NCI-H1417 (cell line): ENCODE measurements at places on chromosomes 2 and 18.

DNA sequence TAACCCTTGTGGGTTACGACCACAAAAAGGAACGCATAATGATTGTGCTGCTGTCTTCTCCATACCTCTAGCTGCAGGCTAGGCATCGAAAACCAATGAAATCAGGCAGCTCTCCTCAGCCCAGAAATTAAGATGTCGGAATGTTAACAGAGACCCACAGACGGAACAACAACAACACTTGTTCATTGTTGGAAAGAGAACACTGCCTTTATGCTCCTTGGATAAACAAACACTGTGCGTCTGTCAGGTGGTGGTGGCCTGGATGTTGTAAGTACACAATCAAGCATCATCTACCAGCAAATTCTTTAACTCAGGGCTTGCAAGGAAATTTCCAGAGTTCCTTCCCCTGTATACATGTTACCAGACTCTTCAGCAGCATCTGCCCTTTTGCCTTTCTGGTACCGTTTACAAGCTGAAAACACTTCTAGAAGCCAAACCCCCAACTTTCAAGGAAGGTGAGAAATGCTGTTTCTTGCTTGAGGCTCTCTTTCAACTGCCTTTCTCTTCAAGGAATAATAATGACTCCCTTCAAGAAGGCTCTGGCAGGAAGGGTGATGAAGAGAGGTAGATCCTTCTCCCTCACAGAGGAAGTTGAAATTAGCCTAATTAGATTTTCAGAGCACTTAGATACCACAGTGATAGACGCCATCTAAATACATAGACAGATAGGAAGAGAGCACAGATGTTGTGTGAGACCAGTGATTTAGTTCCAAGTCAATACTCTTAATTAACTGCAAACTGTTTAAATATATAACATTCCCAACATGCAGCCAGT, 332.7 kb downstream of the ZNF521 start:
- DNase-seq, result no peak

- no peak for DNase-seq
These were observed 9.9 kb upstream of the MAP3K2 start for GRCh38 chr2:127397568-127398238.

DNA sequence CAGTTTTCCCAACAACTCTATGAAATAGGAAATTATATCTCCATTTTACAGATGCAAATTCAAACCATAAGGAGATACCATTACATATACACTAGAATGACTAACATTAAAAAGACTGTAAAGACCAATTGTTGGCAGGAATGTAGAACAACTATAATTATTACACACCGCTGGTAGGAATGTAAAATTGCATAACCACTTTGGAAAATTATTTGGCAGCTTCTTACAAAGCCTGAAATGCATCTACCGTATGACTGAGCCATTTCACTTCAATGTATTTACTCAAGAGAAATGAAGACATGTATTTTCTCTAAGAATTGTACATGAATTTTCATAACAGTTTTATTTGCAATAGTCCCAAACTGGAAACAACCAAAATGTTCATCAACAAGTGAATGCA, 189.1 kb upstream of the BCL2L11 start:
- no peak for DNase-seq

GRCh38 chr2:199940373-199940772, 14.9 kb downstream of the TYW5 start:
- no peak for DNase-seq

DNA sequence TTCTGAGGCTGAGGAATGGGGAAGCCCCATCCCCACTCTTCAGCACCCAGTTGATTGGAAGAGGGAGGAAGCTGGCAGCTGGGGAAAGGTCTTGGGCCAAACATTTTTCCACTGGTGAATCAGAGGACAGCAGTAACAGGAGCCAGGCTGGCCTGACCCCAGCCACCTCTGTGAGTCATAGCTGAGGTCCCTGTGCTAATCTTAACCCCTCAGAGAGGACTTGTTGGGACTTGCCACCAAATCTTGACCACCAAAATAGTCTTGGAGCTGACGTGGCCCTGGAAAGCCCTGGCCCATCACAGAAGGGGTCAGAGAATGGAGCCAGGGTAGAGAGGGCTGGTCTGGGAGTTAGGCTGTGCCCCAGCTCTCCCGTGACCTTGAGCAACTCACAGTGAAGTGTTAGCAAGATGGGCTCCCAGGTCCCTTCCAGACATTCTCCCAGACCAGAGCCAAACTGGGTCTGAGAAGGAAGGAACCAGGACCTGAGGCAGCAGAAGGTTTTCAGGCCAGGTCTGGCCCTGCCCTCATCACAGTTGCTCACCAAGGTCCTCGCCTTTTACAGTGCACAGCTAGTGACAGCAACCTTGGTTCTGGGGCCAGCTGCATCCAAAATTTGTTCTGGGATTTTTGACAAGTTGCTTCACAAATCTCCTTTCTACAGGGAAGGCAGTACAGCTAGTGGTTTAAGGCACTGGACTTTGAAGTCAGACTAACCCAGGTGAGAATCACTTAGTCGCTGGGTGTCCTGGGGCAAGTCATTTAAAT, 266.6 kb downstream of the CYP26B1 start:
- DNase-seq, result no peak

GRCh38 chr2:173107629-173108022, 32.0 kb downstream of the MAP3K20 start:
- DNase-seq, result no peak

GRCh38 chr2:35454966-35455638, 900.5 kb upstream of the CRIM1 start:
- no peak for DNase-seq

DNA sequence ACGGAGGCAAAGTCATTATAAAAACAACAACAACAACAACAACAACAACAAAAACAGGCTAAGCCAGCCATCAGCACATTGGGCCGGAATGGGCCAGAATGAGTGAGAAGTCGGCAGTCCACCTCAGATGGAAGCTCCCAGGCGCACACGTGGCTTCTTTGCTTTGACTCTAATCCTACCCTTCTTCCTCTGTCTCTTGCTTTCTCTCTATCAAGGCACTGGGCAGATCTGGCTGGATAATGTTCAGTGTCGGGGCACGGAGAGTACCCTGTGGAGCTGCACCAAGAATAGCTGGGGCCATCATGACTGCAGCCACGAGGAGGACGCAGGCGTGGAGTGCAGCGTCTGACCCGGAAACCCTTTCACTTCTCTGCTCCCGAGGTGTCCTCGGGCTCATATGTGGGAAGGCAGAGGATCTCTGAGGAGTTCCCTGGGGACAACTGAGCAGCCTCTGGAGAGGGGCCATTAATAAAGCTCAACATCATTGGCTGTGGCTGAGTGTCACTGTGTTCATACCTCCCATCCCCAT, 52.2 kb downstream of the MARCO start:
- no peak for DNase-seq

GRCh38 chr18:45322343-45322742, 292.9 kb upstream of the SLC14A2 start:
- DNase-seq, result no peak

DNA sequence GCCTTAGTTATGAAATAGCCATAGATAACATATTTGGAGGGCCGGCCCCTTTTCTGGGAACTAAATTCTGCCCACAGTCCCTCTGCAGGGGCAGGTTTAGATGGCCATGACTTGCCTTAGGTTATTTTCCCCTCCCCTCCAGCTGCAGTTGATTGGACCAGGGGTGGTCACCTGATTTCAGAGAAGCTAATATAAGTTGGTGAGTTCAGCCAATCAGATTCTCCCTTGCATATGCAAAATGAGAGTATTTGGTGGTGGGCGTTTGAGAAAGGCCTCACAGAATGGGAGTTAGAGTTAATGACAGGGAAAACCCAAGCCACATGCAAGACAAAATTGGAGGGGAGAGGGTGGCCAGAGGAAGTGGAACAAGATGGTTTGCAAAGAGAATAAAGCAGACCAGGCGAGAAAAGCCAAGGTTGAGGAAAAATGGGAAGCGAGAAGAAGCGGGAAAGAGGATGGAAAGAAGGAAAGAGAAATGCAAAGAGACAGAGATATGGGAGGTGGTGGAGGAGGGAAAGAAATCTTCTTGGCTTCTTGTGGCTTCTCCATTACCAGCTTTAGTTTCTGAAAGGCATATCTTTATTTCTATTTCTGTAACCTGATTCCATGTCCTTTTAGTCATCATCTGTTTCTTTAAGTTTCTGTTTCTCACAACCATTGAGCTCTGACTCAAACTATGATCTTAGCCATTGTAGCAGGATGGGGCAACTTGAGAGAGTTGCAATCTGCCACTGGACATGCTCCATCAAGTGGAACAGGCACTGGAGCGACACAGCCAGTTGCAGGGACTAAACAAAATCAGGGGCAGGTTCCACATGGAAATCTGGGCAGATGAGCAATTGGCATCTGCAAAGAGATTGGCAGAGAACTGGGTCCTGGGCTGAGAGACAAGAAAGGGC, 108.1 kb upstream of the SIX3 start:
- no peak for DNase-seq

DNA sequence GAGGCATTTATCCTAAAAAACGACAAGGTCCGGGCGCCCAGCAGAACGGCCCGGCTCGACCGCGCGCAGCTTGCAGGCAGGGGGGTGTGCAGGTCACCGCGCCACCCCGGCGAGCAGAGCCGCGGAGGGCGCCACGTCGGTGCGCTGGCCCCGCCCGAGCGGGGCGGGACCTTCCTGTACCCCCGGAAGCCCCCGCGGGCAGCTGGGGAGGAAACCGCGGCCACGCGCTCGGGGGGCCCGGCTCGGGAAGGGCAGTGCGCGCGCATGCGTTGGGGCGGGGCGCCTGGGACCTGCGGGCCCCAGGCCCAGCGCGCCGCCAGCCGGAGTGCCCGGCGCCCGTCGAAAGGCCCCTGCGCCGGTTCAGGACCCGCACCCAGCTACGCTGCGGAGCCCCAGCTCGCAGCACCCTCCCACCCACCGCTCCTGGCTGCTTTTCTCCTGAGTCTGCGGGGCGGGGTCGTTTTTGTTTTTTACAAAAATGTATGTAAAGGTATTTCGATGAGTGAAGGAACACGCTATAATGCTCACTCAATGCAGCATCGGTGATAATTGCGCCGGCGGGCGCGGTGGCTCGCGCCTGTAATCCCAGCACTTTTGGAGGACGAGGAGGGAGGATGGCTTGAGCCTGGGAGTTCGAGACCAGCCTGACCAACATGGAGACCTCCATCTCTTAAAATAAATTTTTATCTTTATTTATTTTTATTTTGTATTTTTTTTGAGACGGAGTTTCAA, 47.7 kb upstream of the POMC start:
- DNase-seq, result no peak

GRCh38 chr2:55087501-55087900, 37.2 kb upstream of the RTN4 start:
- DNase-seq, result no peak

GRCh38 chr2:109531221-109531620, 82.5 kb downstream of the SEPTIN10 start:
- DNase-seq, result no peak

DNA sequence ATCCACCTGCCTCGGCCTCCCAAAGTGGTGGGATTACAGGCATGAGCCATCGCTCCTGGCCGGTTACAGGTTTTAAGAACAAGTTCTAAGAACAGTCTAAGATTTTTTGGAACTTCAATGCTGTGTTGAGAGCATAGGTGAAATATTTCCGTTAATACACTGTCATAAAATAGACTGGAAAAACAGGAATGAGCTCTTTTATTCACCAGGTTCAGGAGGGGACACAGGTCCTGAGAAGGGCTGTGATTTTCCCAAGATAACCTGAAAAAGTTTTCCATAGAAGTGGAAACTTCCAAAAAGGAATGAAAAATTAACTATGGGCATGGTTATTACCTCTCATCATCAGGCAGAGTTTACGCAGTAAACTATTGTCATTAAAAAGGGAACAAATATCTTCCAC, 97.6 kb upstream of the TMEM178A start:
- DNase-seq, result no peak
